ENCODE measurements at places on chromosomes 6 and 20. TPM values are rescaled to one million over a fixed set of nuclear protein-coding genes. Genes with fewer than 3 reads are reported as not detected.
A peak's percentile ranks its signal among the peaks of the same experiment; 100 is the strongest.

GRCh38 chr6:3268680-3269079, 9.9 kb downstream of the PSMG4 start:
- no peak for DNase-seq
- H3K4me3 ChIP-seq = no peak overlapping the region
- no peaks in the 10 kb centered on the region for H3K27me3 ChIP-seq
- H3K27ac ChIP-seq = no peak overlapping the region

- H3K27me3 ChIP-seq = no peaks in the 10 kb centered on the region
- DNase-seq = no peak
- no peak overlapping the region for H3K4me3 ChIP-seq
- peaks cover 48% of the 10 kb centered on the region for H3K4me1 ChIP-seq
- no peak overlapping the region for H3K27ac ChIP-seq
- peaks cover 10% of the 10 kb centered on the region for H3K36me3 ChIP-seq
These were observed 399.6 kb upstream of the SOX4 start for GRCh38 chr6:21193790-21194475.

- H3K4me1 ChIP-seq = peaks cover 3% of the 10 kb centered on the region
- peaks cover 61% of the 10 kb centered on the region for H3K27me3 ChIP-seq
- peaks cover 3% of the 10 kb centered on the region for H3K36me3 ChIP-seq
- peak; percentile 14 for DNase-seq
- H3K4me3 ChIP-seq = no peak overlapping the region
- no peak overlapping the region for H3K27ac ChIP-seq
These were observed 33.6 kb downstream of the TFAP2A start for GRCh38 chr6:10381133-10381829.

The PSORS1C1 gene
- total RNA-seq = 0.49 TPM

The CSTF1 gene
- 36.2 TPM for total RNA-seq
